ENCODE measurements at places on chromosomes 1 and 21. TPM values are rescaled to one million over a fixed set of nuclear protein-coding genes. Genes with fewer than 3 reads are reported as not detected.

Gene ADAMTS1
- 0.21 TPM for total RNA-seq

Gene UBE2U
- not detected for total RNA-seq

Gene ZNF695
- total RNA-seq, result 1.7 TPM

Gene RNU1-2
- total RNA-seq, result 2,678 TPM

Gene PSRC1
- total RNA-seq, result 6.1 TPM

Gene S100A7A
- total RNA-seq, result not detected

Gene DNAJC11
- 51.8 TPM for total RNA-seq

DNA sequence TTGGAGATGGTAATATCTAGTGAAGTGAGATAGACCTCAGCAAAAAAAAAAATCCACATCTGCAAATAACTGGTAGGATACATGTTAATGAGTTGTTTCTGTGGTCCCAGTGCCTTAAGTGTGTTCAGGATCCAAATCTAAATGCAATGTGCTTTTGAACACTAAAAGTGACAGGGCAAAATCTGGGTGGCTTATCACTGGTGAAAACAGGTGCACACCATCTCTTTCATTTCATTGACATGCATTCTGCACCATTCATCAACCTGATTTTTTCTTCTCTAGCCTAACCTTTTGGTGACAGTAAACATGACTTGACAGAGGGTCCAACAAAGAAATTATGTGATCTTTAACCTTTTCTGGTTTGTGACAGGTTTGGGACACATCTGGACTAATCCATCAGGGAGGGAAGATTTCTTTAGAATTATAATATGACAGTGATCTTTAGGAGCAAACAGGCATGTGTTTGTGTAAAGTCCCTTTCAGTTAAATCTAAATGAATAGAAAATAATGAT, 201.6 kb upstream of the NEGR1 start:
- no peaks in the 10 kb centered on the region for H3K27me3 ChIP-seq
- no peaks in the 10 kb centered on the region for H3K36me3 ChIP-seq
- H3K27ac ChIP-seq, result no peak overlapping the region

GRCh38 chr1:76238094-76238628, 163.6 kb downstream of the ST6GALNAC3 start:
- no peak overlapping the region for H3K4me3 ChIP-seq
- no peak overlapping the region for H3K27ac ChIP-seq
- DNase-seq, result no peak
- no peaks in the 10 kb centered on the region for H3K36me3 ChIP-seq
- no peaks in the 10 kb centered on the region for H3K27me3 ChIP-seq

GRCh38 chr1:64679177-64679576, 65.7 kb upstream of the RAVER2 start:
- H3K27me3 ChIP-seq, result no peaks in the 10 kb centered on the region
- H3K27ac ChIP-seq, result no peak overlapping the region
- no peak overlapping the region for H3K4me3 ChIP-seq

DNA sequence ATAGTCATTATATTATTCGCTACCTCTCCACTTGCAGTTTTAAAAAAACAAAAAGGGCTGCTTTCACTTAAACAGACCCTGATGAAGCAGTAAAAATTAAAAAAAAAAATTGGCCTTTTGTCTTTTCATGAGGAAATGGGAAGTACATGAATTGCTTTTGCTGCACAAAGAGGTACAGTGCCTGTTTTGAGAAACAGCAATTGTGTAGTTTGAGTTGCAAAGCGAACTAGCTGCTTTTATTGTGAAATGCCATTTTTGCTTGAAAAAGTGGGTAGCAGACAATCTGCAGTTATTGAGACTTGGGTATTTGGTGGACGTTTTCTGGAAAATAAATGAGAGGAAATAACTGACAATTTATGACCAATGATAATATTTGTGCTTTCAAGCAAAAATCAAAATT, 7.0 kb downstream of the DIP2A start:
- H3K27ac ChIP-seq, result no peak overlapping the region
- no peak overlapping the region for H3K4me3 ChIP-seq
- no peak for DNase-seq
- no peaks in the 10 kb centered on the region for H3K27me3 ChIP-seq
- no peaks in the 10 kb centered on the region for H3K36me3 ChIP-seq

DNA sequence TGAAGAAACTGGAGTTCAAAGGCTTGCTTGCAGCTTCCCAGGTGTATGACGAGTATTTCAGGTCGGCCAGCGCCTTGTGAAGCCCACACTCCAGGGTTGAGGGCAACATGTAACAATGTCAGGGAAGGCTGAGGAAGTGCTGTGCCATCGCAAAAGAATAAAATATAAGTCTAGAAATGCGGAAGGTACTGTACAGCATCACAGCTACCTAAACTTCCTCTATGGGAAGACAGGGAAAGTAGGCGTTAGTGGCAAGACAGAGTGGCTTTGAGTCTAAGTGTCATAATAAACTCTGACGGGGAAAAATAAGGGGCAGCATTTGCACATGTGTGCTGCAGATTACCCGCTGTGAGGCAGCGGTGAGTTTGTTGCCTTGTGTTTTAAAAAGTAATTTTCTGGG, 28.9 kb downstream of the DOP1B start:
- no peaks in the 10 kb centered on the region for H3K27me3 ChIP-seq
- H3K36me3 ChIP-seq, result no peaks in the 10 kb centered on the region
- H3K27ac ChIP-seq, result no peak overlapping the region
- DNase-seq, result no peak
- H3K4me1 ChIP-seq, result peaks cover 9% of the 10 kb centered on the region
- H3K4me3 ChIP-seq, result no peak overlapping the region

DNA sequence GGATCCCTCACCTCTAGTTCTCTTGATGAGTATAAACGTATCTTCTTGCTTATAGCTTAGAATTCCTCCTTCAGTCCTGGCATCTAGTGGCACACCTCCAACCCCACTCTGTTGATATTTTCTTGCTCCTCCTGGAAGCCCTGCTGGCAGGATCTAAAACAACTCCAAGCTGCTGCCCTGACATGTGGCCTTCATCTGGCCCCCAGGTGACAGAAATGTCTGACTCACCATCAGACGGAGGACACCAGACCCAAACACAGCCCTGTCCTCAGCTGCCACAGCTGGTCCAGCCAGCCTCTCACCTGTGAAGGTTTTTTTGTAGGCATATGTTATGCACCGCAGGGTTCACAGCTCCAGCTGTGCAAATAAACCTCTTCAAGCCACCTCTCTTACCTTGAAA, 53.4 kb downstream of the KRTAP19-8 start:
- H3K4me3 ChIP-seq, result no peak overlapping the region
- no peak overlapping the region for H3K27ac ChIP-seq
- no peaks in the 10 kb centered on the region for H3K36me3 ChIP-seq
- no peaks in the 10 kb centered on the region for H3K27me3 ChIP-seq
- DNase-seq, result no peak
- no peaks in the 10 kb centered on the region for H3K4me1 ChIP-seq

GRCh38 chr21:45266518-45267389, 20.9 kb downstream of the POFUT2 start:
- H3K4me1 ChIP-seq, result peaks cover 5% of the 10 kb centered on the region
- DNase-seq, result no peak
- H3K4me3 ChIP-seq, result no peak overlapping the region
- H3K27me3 ChIP-seq, result no peaks in the 10 kb centered on the region

DNA sequence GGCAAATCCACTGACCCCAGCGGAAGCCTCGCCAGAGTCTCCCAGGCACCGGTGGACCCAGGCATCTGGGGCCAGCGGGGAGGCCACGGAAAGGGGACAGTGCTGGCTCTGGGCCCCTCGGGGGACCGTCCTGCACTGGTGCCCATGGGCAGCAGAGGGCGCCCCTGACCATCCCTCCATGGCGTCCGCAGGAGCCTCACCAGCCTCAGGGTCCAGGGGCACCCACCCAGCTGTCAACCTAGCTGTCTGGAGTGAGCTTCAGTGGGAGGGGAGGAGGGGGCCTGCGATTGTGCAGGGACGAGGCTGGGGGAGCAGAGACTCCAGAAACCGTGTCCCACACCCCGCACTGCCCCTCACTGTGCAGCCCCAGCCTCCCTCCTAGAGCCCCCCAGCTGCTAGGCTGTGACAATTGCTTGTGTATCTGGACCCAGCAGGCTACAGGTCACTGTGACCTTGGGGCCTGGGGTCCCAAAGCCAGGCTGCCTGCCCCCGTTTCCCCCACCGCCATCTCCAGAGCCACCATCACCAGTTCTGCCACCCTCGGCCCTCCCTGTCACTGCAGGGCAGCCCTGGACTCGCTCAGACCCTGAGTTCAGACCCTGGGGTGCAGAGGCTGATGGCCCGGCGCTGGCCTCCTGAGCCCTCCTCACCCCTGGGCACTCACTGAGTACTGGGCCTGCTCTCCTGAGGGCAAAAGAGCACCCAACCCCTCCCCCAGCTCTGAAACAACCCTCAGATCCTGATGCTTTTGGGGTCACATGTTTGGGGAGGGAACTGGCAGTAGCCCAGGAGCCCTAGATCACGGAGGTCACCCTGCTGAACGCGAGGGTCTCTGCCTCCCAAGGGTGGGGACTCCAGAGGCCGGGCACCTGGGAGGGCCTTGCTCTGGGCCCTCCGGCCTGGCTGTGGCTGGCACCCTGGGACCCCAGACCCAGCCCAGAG, 10.6 kb upstream of the COL6A1 start:
- H3K27ac ChIP-seq, result no peak overlapping the region
- no peak for DNase-seq
- H3K27me3 ChIP-seq, result peaks cover 5% of the 10 kb centered on the region
- no peaks in the 10 kb centered on the region for H3K36me3 ChIP-seq

DNA sequence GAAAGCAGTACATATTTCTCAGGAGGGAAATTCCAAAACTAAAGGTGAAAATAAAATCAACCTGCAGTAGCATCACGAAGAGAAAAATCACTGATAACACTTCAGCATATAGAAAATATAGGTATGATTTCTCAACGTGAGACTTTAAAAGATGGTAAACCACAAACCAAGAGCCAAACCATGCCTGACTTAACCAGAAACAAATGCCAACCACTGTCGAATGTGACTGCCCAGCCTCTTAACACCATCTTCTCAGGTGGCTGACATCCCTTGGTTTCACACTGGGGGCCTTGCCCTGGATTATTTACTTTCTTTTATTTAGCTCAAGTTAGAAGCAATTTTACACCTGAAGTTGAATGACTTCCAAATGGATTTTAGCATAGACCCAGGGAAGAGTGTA, 10.1 kb downstream of the HMGCS2 start:
- H3K4me3 ChIP-seq, result no peak overlapping the region
- DNase-seq, result no peak
- H3K27me3 ChIP-seq, result no peaks in the 10 kb centered on the region
- H3K4me1 ChIP-seq, result no peaks in the 10 kb centered on the region
- no peak overlapping the region for H3K27ac ChIP-seq

- peaks cover 12% of the 10 kb centered on the region for H3K4me1 ChIP-seq
- no peak overlapping the region for H3K27ac ChIP-seq
- no peak for DNase-seq
- no peaks in the 10 kb centered on the region for H3K36me3 ChIP-seq
- H3K27me3 ChIP-seq, result no peaks in the 10 kb centered on the region
These were observed 62.7 kb downstream of the BCL9 start for GRCh38 chr1:147603986-147604385.

- no peaks in the 10 kb centered on the region for H3K27me3 ChIP-seq
- H3K4me3 ChIP-seq, result no peak overlapping the region
- H3K4me1 ChIP-seq, result no peaks in the 10 kb centered on the region
- no peaks in the 10 kb centered on the region for H3K36me3 ChIP-seq
These were observed 46.4 kb downstream of the AJAP1 start for GRCh38 chr1:4700801-4701200.

GRCh38 chr21:45640888-45641479, 2.5 kb upstream of the PCBP3 start:
- no peaks in the 10 kb centered on the region for H3K27me3 ChIP-seq
- peak overlapping the region; percentile 68 for H3K27ac ChIP-seq
- no peaks in the 10 kb centered on the region for H3K36me3 ChIP-seq
- peaks cover 30% of the 10 kb centered on the region for H3K4me1 ChIP-seq
- H3K4me3 ChIP-seq, result no peak overlapping the region

DNA sequence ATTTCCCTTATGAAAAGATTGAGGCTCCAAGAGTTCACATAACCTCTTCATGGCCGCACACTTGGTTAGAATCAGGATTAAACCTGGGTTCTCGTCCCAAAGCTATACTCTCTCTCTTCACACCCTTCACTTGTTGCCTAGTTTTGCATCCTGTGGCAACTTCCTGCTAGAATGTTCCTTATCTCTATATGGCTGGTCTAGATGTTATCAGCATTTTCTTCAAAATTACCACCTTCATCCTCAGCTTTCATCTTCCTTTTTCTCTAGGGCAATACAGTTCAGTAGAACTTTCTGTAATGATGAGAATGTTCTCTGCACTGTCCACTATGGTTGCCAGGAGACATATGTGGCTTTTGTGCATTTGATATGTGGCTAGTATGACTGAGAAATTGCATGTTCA, 31.1 kb upstream of the BCAR3 start:
- H3K36me3 ChIP-seq, result no peaks in the 10 kb centered on the region
- no peak overlapping the region for H3K4me3 ChIP-seq
- DNase-seq, result no peak

GRCh38 chr1:39876144-39876543, 7.2 kb downstream of the TRIT1 start:
- H3K36me3 ChIP-seq, result no peaks in the 10 kb centered on the region
- no peaks in the 10 kb centered on the region for H3K27me3 ChIP-seq
- peak overlapping the region; percentile 36 for H3K27ac ChIP-seq
- no peak for DNase-seq
- H3K4me3 ChIP-seq, result peak overlapping the region; percentile 1
- H3K4me1 ChIP-seq, result peaks cover 22% of the 10 kb centered on the region

DNA sequence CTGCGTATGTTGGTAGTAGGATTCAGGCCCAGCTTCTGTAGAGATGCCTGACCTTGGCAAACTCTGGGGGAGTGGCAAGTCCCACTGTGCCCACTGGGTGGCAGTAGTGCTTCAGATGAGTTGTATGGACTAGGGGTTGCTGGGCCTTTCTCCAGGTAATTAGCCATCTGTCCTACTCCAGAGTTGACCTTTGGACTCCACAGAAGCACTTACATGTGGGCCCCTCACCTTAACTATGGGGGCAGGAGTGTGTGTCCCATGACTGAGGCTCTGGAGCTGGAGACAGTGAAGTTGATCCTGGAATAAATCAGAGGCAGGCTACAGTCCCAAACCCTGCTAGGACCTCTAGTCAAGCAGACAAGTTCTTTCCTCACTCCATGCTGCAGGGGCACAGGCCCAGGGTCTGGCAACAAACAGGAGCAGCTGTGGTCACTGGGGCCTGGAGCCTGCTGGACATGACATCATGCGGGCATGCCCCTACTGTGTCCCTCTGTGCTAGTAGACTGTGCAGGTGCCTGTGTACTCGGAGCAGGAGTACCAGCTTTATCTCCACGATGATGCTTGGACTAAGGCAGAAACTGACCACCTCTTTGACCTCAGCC, 4.6 kb downstream of the DMAP1 start:
- no peak overlapping the region for H3K4me3 ChIP-seq
- peaks cover 7% of the 10 kb centered on the region for H3K4me1 ChIP-seq
- H3K27me3 ChIP-seq, result no peaks in the 10 kb centered on the region
- DNase-seq, result peak; percentile 7

GRCh38 chr1:162696286-162696862, 64.1 kb downstream of the DDR2 start:
- no peak overlapping the region for H3K4me3 ChIP-seq
- 0 out of 2 replicates have a peak, but pooled peaks cover 5% of the 10 kb centered on the region for H3K4me1 ChIP-seq
- H3K27me3 ChIP-seq, result no peaks in the 10 kb centered on the region
- H3K27ac ChIP-seq, result no peak overlapping the region
- no peaks in the 10 kb centered on the region for H3K36me3 ChIP-seq

DNA sequence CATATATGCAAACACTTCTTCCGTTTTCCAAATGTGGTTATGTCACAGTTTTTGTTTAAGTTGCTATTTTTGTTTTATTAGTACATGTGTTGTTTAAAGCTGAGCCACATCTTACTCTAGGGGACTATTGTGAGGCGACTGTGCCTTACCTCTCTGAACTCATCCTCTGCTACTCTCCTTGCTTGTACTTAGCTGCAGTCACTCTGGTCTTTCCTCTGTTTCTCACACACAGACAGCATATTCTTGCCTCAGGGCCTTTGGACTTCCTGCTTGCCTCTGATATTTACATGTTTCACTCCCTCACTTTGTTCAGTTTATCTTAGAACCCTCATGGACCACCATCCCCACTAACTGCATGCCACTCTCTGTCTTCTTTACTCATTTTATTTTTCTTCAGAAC, 101.1 kb downstream of the MACF1 start:
- peaks cover 12% of the 10 kb centered on the region for H3K36me3 ChIP-seq
- no peaks in the 10 kb centered on the region for H3K27me3 ChIP-seq
- H3K4me3 ChIP-seq, result no peak overlapping the region
- H3K27ac ChIP-seq, result no peak overlapping the region
